Sciatic nerve (tissue), 2 donors: ENCODE measurements at places on chromosomes 5 and 9. TPM values are rescaled to one million over a fixed set of nuclear protein-coding genes. Genes with fewer than 3 reads are reported as not detected.

- no peak for DNase-seq
Measured at GRCh38 chr5:55027595-55027994, 3.5 kb downstream of the GZMK start.

DNA sequence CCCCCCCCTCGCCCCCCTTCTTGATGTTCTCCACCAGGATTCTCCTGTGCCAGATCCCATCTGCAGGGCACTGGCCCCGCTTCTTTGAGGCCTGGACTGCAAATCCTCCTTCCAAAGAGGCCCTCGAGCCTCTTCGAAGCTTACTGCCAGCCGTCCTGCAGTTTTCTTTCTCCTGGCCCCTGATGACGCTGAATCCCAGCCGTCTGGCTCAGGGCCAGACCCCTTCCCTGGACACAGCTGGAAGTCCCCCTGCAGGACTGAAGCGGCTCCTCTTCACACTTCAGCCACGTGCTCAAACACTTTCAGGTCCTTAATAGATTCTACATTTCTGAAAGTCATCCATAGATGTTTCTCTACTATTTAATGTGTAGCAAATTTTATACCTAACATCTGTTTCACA lies 121.5 kb downstream of the EHMT1 start:
- DNase-seq, result no peak

GRCh38 chr5:82975396-82975795 lies 101.8 kb downstream of the TMEM167A start:
- DNase-seq, result no peak

DNA sequence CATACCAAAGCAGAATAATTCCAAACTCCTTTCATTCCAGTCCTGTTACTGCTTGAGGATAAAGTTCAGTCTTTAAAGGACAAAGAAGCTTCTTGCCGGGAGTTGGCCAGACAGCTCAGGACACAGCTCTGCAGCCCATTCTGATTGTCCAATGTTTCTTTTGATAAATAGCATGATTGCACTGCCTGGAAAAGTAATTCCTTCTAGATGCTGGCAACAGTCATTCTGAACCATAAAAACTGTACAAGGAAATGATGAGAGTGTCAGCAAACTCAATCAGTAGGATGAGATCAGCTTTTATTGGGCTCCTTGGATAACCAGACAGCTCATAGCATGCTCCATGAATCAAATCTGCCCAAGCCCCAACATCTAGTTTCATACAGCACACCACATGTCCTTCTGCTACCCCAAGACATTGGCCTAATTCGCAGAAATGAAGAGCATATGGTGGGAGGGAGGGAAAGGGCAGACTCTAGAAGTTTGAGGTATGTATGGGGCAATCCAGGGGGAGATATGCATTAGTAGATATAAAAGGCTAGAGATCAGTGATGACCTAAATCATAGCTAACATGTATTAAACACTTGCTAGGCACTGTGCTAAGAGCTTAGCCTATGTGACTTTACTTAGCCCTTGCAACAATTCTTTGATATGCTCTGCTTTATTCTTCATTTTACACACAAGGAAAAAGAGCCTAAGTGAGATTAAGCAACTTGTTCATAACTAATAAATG lies 219.9 kb upstream of the NREP start:
- DNase-seq, result no peak

DNA sequence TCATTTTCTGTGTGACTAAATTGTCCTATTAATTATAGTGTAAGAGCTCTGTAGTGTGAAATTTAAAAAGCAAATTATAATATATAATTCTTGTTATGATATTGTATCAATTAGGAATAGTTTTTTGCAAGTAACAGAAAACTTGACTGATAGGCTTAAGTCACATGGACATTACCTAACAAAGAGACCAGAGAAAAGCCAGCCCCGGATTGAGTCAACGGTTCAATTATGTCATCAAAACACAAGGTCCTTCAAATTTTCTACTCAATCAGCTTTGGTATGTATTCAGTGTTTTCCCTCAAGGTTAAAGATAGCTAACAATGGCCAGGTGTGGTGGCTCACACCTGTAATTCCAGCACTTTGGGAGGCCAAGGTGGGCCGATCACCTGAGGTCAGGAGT lies 126.7 kb upstream of the PTGER4 start:
- no peak for DNase-seq

GRCh38 chr5:16784843-16785791 lies 151.0 kb downstream of the MYO10 start:
- no peak for DNase-seq

DNA sequence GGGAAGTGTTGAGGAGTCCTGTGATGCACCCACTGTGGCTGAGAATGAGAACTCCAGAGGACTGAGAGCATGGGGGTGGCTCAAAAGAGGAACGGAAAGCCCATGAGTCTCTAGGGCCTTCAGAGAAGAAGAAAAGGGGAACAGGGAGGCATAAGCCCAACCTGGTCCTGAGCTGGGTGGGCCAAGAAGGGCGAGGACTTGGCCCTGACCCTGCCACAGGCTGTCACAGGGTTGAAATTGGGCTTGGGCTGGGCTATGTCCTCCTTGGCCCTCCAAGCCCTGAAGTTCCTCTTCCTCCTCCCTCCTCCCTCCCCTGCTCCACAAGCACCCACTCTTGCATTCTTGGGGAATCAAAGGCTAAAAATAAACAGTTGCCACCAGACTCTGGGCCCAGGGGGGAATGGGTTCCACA lies 49.3 kb upstream of the PPARGC1B start:
- DNase-seq, result peak; percentile 61

Gene ATOSB
- total RNA-seq, result 15.9 TPM

Gene SOX30
- total RNA-seq, result 0.13 TPM
